ENCODE measurements at places on chromosomes 16 and 17. TPM values are rescaled to one million over a fixed set of nuclear protein-coding genes. Genes with fewer than 3 reads are reported as not detected.

BAIAP3 gene
- total RNA-seq, result 1.7 TPM

FBF1 gene
- 19.8 TPM for total RNA-seq

MT1A gene
- 1.1 TPM for total RNA-seq

PIMREG gene
- total RNA-seq, result 7.4 TPM

HSF4 gene
- 15.7 TPM for total RNA-seq

PITPNM3 gene
- total RNA-seq, result 5.7 TPM

CD7 gene
- total RNA-seq, result not detected

TMEM100 gene
- total RNA-seq, result 7.5 TPM

FBXW10 gene
- not detected for total RNA-seq

PTX4 gene
- not detected for total RNA-seq

DNA sequence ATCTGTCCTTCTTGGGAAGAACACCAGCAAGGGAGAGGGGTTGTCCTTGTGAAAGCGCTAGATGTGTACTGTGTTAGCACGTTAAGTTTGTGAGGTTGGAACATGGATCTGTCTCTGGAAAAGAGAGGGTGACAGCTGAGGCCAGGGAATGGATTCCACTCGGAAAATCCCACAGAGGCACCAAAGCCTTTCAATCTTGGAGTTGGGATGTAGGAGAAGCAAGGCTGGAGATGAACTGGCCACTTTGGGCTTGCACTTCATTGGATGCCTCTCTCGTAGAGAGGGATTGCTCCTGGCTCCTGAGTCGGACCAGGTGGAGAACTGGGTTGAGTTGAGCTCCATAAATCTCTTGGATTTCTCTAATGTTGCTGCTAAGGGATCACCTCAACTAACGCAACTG lies 67.2 kb downstream of the CCDC182 start:
- H3K27ac ChIP-seq, result no peak overlapping the region
- no peak overlapping the region for H3K4me3 ChIP-seq
- H3K4me1 ChIP-seq, result no peaks in the 10 kb centered on the region
- DNase-seq, result no peak

- H3K27me3 ChIP-seq, result peaks cover 27% of the 10 kb centered on the region
- no peaks in the 10 kb centered on the region for H3K36me3 ChIP-seq
- no peaks in the 10 kb centered on the region for H3K4me1 ChIP-seq
- no peak for DNase-seq
Measured at GRCh38 chr17:28416703-28417311, 10.8 kb upstream of the SLC46A1 start.

- H3K4me3 ChIP-seq, result no peak overlapping the region
- no peaks in the 10 kb centered on the region for H3K27me3 ChIP-seq
- DNase-seq, result no peak
- no peak overlapping the region for H3K27ac ChIP-seq
Measured at GRCh38 chr16:50414152-50414551, 45.4 kb upstream of the BRD7 start.

DNA sequence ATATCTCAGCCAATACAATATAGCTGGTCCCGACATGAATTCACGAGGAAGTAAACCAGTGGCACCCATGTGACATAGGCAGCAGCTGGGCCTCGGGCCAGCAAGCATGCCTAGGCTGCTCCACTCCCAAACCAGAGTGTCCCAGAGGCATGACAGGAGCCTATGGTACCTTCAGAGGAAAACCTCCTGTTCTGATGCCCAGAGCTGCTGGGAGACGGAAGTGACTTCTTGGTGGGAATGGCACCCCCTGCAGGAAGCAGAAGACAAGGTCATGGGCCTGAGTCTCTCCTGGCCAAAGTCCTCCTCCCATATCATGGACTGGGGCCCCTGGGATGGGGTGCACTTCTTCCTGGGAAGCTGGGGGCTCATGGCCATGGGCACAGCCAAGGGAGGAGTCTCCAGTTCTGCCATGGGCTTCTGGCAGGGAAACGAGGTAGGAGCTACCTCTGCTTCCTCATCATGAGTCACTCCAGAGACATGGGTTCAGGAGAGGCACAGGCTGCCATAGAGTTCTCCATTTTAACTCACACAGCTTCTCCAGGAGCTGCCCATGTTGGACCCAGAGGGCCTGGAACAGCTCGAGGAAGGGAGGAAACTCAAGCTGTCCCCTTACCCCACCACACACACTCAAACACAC lies 13.4 kb downstream of the FBF1 start:
- no peak for DNase-seq
- no peak overlapping the region for H3K4me3 ChIP-seq
- peaks cover 5% of the 10 kb centered on the region for H3K36me3 ChIP-seq
- no peaks in the 10 kb centered on the region for H3K4me1 ChIP-seq
- H3K27ac ChIP-seq, result no peak overlapping the region

DNA sequence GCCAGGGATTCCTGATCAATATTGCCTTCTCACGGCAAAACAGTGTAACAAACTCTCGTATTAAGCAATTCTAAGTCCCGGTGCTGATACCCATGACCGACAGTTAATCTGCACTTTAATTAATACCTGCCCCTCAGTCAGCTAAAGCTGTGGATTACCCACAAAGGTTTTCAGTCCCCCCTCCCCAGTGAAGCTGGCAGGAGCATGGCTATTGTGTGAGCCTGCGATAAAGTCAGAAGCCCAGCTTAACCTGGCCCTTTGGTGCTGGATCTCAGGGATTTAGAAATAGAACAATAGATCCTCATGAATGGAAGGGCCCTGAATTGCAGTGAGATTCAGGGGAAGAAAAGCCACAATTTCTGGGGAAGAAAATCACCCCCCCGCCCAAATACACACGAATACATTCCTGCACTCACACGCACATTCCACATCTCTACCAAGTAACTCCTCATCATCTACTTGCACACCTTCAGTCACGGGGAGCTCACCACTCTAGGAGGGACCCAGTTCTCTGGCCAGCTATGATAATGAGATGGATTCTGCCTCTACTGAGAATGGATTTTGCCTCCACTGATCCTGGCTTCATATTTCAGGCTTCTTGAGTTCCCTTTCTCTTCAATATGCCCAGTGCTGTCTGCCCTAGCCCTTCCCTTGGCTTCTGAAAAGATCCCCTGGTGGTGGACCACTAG lies 102.6 kb downstream of the WSCD1 start:
- no peak for DNase-seq
- peaks cover 61% of the 10 kb centered on the region for H3K27me3 ChIP-seq
- no peaks in the 10 kb centered on the region for H3K4me1 ChIP-seq
- no peaks in the 10 kb centered on the region for H3K36me3 ChIP-seq

DNA sequence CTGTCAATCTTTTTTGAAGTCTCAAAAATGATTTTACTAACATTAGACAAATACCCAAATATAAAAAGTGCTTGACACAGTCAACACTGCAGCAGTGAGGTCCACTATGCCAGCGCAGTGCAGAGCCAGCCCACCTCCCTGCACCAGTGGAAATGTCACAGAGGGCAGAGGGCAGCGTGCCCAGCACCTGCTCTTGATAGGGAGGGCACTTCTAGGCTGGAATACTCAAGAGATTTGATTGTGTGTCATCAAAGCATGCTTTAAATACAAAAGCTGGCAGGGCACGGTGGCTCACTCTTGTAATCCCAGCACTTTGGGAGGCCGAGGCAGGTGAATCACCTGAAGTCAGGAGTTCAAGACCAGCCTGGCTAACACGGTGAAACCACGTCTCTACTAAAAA lies 136.0 kb downstream of the ANKRD11 start:
- DNase-seq, result no peak
- no peak overlapping the region for H3K27ac ChIP-seq
- peaks cover 2% of the 10 kb centered on the region for H3K36me3 ChIP-seq
- H3K4me3 ChIP-seq, result no peak overlapping the region
- H3K4me1 ChIP-seq, result peaks cover 78% of the 10 kb centered on the region

GRCh38 chr17:35460354-35460851 lies 11.8 kb upstream of the SLFN13 start:
- peaks cover 58% of the 10 kb centered on the region for H3K27me3 ChIP-seq
- DNase-seq, result no peak
- H3K4me3 ChIP-seq, result peak overlapping the region; percentile 33
- H3K27ac ChIP-seq, result no peak overlapping the region
- H3K36me3 ChIP-seq, result peaks cover 5% of the 10 kb centered on the region

GRCh38 chr17:33292981-33293867 lies at the start of gene ASIC2:
Gene ASIC2, minus strand, starts transcription at chr17:33293295.
- H3K4me3 ChIP-seq, result peak within 1 kb of the TSS; percentile 31
- peak; percentile 88 for DNase-seq
- H3K27me3 ChIP-seq, result peaks cover 66% of the 10 kb centered on the region
- peaks cover 1% of the 10 kb centered on the region for H3K36me3 ChIP-seq
- no peak within 1 kb of the TSS for H3K27ac ChIP-seq

GRCh38 chr16:55585631-55586030 lies 19.1 kb downstream of the CAPNS2 start:
- no peak overlapping the region for H3K27ac ChIP-seq
- H3K4me3 ChIP-seq, result no peak overlapping the region
- no peak for DNase-seq
- no peaks in the 10 kb centered on the region for H3K27me3 ChIP-seq

DNA sequence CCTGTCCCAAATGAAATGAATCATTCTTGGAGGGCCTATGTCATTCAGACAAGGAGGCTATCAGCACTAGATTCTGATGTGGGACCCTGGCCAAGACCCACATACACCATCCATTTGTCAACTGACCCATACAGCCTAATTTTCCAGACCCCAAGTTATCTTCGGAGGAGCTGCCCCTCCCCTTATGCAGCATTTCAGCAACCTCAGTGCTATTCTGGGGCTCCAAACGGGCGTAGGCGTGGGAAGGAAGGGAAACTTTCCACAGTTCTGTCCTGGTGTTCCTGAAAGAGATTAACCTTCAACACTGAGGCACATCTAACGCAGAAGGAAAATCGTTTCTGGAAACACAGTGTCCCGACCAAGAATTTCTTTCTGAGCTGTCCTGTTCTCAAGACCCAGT lies 86.7 kb downstream of the MYH11 start:
- H3K27ac ChIP-seq, result peak overlapping the region; percentile 5
- no peak overlapping the region for H3K4me3 ChIP-seq
- peaks cover 17% of the 10 kb centered on the region for H3K4me1 ChIP-seq
- peaks cover 2% of the 10 kb centered on the region for H3K27me3 ChIP-seq
- no peak for DNase-seq
- peaks cover 9% of the 10 kb centered on the region for H3K36me3 ChIP-seq

GRCh38 chr17:73194514-73195222 lies 1.8 kb downstream of the COG1 start:
- peaks cover 31% of the 10 kb centered on the region for H3K36me3 ChIP-seq
- H3K27me3 ChIP-seq, result no peaks in the 10 kb centered on the region
- no peak for DNase-seq
- peak overlapping the region; percentile 56 for H3K4me3 ChIP-seq
- H3K27ac ChIP-seq, result peak overlapping the region; percentile 74
- H3K4me1 ChIP-seq, result peaks cover 26% of the 10 kb centered on the region

DNA sequence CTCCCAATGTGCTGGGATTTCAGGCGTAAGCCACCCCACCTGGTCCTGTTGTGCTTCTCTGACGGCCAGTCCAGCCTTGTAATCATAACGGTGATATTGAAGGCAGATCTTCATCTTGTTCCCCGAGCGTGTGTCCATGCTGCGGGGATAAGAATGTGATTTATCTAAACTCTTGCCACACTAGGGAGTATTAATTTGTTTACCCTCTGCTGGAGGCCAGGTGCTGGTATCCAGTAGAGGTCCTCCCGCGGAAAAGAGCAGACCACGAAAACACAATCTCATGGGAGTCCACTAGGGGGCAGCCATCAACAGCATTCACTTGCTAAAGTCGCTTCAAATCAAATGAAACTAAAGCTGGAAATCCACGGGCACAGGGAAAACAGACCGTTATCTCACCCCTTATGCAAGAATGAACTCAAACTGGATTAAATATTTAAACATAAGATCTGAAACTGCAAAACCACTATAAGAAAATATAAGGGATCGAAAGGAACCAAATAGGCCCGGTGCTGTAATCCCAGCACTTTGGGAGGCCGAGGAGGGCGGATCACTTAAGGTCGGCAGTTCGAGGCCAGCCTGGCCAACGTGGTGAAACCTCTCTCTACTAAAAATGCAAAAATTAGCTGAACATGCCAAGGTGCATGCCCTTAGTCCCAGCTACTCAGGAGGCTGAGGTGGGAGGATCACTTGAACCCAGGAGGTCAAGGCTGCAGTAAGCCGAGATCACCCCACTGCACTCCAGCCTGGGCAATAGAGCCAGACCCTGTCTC lies 22.3 kb upstream of the RBBP6 start:
- no peak for DNase-seq
- peaks cover 5% of the 10 kb centered on the region for H3K4me1 ChIP-seq
- H3K4me3 ChIP-seq, result peak overlapping the region; percentile 20
- peaks cover 13% of the 10 kb centered on the region for H3K27me3 ChIP-seq
- no peak overlapping the region for H3K27ac ChIP-seq
- H3K36me3 ChIP-seq, result no peaks in the 10 kb centered on the region

DNA sequence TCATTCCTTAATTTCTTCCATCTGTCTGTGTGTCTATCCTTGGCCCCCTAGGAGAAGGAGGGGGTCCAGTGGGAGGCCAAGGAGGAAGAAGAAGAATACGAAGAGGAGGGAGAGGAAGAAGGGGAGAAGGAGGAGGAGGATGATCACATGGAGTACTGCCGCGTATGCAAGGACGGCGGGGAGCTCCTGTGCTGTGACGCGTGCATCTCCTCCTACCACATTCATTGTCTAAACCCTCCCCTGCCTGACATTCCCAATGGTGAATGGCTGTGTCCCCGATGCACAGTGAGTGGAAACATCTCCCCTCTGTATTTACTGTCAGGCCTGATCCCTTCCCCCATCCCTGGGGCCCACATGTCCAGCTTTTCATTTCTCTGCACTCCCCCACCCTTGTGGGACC lies 6.3 kb downstream of the CHD3 start:
- no peaks in the 10 kb centered on the region for H3K4me1 ChIP-seq
- no peak for DNase-seq
- H3K4me3 ChIP-seq, result no peak overlapping the region
- H3K36me3 ChIP-seq, result peaks cover 53% of the 10 kb centered on the region
- H3K27me3 ChIP-seq, result no peaks in the 10 kb centered on the region
- H3K27ac ChIP-seq, result no peak overlapping the region

GRCh38 chr17:77372444-77373298 lies 231.9 kb downstream of the SEC14L1 start:
- H3K27me3 ChIP-seq, result no peaks in the 10 kb centered on the region
- peak overlapping the region; percentile 93 for H3K27ac ChIP-seq
- peak overlapping the region; percentile 64 for H3K4me3 ChIP-seq
- H3K36me3 ChIP-seq, result no peaks in the 10 kb centered on the region

DNA sequence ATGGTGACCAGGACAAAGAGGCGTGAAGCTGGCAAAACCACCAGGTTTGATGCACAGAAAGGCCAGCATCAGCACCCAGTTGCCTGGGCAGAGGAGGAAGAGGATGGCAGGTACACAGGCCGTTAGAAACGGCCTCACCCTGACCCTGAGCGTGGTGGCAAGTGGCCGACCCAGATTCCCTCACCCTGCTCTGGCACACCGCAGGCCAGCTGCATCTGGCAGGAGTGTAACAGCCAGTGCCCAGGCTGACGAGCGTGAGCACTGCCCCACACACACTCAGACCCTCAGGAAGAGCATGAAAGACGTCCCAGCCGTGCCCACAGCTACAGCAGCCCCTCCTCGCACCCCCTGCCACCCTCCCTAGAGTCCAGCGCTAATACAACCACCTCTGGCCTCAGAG lies 82.0 kb downstream of the ANKRD11 start:
- peak overlapping the region; percentile 59 for H3K27ac ChIP-seq
- H3K36me3 ChIP-seq, result no peaks in the 10 kb centered on the region
- no peak overlapping the region for H3K4me3 ChIP-seq
- peaks cover 89% of the 10 kb centered on the region for H3K4me1 ChIP-seq
- no peak for DNase-seq

DNA sequence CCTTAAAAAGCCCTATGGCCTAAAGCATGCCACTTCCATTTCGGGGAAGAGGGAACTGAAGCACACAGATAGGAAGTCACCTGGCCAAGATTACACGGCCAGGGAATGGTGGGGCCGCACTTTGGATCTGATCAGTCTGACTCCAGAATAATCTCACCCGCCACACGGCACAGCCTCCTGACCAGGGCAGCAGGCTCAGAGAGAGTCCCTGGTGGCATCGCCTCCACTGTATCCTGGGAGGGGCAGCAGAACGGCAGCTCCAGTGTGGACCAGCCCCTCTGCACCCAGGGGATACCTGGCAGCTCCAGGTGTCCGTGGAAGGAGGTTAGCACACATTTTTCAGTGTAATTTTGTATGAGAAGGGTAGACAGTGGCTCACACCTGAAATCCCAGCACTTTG lies 35.5 kb downstream of the VAC14 start:
- H3K27ac ChIP-seq, result peak overlapping the region; percentile 6
- no peaks in the 10 kb centered on the region for H3K27me3 ChIP-seq
